ENCODE measurements at places on chromosomes 3 and 15. TPM values are rescaled to one million over a fixed set of nuclear protein-coding genes. Genes with fewer than 3 reads are reported as not detected.

DNA sequence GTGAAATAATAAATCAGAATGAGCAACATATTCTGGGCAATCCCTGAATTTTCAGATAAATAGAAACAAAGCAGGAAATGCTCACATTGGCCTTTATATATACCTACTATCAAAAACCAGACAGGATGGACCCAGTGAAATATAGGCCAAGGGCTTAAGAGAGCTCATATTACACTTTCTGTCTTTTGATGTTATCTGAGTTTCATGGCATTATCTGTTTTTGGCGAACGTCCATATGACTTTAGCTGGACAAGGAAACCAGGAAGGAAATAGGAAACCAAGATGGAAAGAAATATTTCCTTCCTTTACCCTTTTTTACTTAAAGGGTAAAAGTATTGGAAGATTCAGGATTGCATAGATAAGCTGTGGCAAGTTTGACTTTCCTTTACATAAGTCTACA, 274.8 kb downstream of the THSD4 start:
- DNase-seq = no peak

GRCh38 chr3:139555249-139555648, 15.7 kb upstream of the RBP1 start:
- DNase-seq = peak; percentile 16

The CCDC54 gene
- total RNA-seq = not detected

The CDCP1 gene
- total RNA-seq = 0.29 TPM

All from A172 (cell line).